ENCODE measurements at places on chromosomes 13 and 19.
A peak's percentile ranks its signal among the peaks of the same experiment; 100 is the strongest.

GRCh38 chr13:95601216-95601615 is 43.3 kb downstream of the DZIP1 start:
- no peak for DNase-seq

DNA sequence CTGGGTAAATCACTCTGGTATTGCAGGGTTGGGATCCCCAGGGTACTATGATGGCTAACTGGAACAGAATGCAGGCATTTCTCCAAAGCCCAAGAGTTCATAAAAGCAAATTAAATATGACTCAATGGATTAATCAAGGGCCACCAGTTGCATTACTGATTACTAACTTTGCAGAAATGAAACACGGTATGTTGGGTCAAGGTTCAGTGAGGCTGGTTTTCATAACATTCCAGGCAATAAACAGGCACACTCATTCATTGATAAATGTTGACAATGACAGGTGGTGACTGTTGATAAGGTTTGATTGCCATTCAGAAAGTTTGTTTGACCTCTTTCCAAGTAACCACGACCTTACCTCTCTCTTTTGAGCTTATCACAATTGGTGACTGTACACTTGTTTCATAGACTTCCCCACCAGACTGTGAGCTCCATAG is 506 bp upstream of the AP1M1 start:
- DNase-seq = no peak

DNA sequence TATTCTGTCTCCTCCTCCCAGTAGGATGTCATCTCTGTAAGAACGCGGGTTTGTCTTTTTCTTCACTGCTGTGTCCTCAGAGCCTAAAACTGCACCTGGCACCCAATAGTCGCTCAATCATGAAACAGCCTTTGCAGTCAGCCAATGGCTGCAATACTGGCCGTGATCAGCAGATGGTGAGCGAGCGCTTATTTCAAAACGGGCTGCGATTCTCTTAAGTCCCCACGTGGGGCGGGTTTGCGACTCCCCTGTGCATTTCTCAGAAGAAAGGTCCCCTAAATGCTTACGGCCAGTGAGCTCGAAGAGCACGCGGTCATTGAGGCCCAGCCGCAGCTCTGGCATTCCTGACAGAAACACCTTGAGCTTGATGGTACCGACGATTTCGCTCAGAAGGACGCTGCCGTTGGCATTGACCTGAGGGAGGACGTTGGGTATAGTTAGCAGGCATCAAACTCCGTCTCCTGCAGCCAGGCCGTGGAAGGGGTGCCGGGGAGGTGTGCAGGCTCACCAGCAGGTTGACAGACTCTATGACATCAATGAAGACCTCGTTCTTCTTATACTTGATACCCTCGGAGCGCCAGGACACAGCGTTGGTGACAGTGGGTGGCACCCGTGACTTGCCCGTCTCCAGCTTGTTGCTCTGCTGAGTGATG is 6.0 kb downstream of the AP1M2 start:
- DNase-seq = peak; percentile 87

- DNase-seq = no peak
Observed at GRCh38 chr19:30309176-30309575, 63.0 kb upstream of the ZNF536 start.

DNA sequence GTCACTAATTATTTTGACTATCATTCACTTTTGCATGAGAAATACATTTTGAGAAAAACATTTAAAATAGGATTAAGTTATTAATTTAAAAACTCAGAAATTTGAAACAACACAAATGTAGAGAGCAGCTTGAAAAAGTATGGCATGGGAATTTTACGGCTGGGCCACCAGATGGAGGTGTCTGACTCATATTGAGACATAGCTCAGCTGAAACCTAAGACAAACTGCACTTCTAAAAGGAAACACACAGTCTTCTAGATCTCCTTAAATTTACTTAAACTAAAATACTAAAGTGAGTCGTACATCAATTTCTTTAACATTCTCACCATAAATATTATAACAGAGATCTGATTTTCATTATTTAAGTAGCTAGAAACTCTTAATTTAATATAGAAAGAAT is 41.9 kb upstream of the POSTN start:
- DNase-seq = no peak

DNA sequence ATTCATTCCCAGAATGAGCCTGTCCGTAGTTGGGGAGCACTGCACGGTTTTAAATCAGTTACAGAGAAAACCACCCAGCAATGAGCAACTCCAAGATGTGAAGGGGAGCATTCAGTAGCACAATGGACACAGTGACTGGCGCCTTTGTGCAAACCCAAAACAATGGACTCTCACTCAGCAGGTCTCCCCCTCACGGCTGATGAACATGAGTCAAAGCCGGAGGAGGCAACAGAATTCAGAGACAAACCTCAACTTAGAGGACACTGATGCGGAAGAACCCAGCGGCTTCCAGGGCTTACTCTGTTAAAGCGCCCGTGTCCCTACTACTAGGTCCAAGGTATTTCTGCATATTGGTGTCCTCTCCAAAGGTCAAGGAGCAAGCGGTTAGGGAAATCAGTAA is 17.7 kb downstream of the PLEKHF1 start:
- no peak for DNase-seq

GRCh38 chr19:47095476-47096099 is 18.0 kb downstream of the ZC3H4 start:
- DNase-seq = no peak

GRCh38 chr13:51595416-51595815 is 11.2 kb downstream of the WDFY2 start:
- DNase-seq = no peak

GRCh38 chr13:49651570-49652354 is 23.5 kb downstream of the ARL11 start:
- no peak for DNase-seq

DNA sequence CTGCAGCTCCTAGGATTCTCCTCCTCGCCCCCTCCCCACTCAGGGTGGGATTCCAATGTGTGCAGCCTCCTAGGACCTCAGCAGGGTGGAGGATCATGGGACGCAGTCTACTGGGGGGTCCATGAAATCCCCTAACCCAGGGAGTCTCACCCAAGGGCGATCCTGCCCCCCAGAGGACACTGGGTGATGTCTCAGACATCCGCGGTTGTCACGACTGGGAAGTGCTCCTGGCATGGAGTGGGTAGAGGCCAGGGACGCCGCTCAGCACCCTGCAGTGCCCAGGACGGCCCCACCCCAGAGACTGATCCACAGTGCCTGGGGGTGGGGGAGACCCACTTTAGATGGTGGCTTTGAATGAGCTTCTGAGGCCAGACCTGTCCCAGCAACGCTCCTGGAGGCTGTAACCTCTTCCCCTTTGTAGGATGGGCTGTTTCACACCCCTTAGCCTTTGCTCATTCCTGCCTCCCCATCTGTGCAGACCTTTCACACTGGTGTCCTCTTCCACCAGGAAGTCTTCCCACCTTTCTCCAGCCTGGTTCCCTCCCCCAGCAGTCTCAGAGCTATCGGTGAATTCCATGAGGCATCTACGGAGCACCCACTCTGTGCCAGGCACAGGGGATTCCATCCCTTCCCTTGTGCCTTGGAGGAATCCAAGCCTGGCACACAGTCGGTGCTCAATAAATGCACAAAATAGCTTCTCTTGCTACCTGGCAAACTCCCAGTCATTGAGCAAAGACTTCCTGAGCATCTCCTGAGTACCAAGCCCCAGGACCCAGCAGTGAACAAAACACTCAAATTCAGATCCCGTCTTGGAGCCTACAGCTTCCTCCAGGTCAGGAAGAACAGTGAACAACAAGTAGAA is 10.5 kb downstream of the SMIM24 start:
- no peak for DNase-seq

DNA sequence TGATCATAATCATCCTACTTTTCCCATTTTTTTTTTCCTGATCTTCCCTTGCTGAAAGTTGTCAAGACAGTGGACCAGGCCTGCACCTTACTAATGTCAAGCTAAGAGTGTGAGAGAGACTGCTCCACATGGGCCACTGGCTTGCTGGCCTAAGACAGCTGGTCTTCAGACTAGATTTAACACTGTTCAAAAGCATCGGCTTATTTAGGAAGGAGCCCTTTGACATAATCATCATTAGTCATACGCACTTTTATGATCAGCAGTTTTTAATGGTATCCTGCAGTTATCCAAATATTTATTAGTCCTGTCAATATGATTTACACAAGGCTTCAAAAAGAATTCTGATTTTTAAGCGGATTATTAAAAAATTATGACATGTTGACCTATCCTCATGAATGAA is 270.6 kb downstream of the DNAJC15 start:
- DNase-seq = no peak

DNA sequence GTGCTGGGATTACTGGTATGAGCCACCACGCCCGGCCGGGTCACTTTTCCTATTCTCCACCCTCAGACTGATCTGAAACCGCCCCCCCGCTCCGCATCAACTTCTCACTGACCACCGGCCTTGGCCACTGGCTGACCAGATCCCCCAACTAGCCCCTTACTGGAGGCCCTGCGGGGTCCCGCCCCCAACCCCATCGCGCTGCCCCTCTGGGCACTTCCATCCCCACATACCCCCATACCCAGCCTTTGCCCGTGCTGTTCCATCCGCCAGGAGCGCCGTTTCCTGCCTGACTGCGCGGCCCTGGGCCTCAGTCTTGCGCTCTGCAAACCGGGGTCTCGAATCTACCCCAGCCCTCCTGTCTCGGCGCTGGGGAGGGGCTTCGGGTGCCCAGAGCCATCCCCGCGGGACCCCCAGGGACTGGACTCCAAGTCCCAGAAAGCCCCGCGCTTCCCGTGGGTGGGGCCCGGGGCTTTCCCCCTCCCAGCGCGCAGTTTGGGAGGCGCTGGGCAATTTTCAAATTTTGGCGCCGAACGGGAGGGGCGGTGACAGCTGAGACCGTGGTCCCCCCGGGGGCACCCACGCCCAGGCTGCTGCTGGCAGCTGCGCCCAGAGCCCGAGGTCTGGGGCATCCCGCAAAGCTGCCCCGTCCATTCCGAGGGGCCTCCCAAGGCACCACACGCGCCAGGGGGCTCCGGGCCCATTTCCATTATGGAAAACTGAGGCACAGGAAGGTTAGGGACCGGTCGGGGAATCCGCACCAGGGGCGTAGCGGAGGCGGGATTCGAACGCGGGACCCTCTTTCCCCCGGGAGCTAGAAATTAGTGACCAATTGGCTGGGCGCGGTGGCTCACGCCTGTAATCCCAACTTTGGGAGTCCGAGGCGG is 5.2 kb upstream of the LMNB2 start:
- peak; percentile 59 for DNase-seq

- DNase-seq = no peak
Observed at GRCh38 chr19:17240062-17240752, 5.5 kb downstream of the NR2F6 start.

DNA sequence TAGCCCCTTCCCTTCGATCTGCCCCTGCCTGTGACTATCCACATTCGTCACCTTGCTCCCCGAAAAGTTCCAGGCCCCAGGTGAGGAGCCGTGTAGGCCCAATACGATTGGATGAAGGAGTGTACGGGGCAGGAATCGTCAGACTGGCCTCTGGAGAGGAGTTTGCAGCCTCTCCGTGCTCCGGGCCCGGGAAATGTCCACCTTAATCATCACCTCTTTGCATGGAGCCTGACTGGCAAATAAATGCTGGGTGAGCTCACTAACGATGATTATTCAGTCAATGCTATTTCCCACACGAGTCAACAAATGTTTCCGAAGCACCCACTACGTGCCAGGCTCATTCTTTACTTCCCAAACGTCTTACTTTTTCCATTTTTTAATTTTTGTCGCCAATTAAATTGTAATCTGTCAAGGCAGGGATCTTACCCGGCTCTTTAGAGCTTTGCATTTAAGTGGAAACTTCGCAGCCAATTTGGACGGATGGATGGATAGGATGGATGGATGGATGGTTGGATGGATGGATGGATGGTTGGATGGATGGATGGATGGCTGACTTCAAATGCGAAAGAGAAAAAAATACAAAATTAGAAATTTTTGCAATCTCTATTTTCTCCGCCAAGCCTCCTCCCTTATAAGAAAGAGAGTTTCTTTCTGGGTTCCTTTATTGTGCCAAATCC is 45.8 kb downstream of the TGDS start:
- DNase-seq = no peak

- no peak for DNase-seq
Observed at GRCh38 chr19:8036434-8037099, 16.0 kb upstream of the CCL25 start.

GRCh38 chr13:93559718-93560117 is 333.1 kb downstream of the GPC6 start:
- DNase-seq = no peak

GRCh38 chr13:76764916-76765315 is 121.3 kb downstream of the KCTD12 start:
- no peak for DNase-seq

- no peak for DNase-seq
Observed at GRCh38 chr13:74409551-74409950, 275.3 kb upstream of the KLF12 start.

DNA sequence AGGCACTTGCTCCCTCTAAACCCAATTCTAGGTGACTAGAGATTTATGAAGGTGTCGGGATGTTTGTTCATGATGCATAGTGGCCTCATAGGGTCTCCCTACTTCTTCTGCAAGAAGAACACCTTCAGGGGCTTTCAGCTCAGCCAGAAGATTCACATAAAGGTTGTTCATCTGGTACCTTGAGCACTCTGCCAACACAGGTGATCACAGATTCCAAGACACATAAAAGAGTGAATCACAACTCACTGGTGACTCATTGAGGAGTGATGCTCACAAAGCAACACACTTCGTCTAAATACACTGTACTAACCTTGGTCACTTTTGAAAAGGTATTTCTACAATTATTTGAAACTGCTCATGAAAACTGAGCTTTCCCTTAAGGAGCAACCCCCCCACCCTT is 6.8 kb upstream of the ZNF324 start:
- DNase-seq = no peak

DNA sequence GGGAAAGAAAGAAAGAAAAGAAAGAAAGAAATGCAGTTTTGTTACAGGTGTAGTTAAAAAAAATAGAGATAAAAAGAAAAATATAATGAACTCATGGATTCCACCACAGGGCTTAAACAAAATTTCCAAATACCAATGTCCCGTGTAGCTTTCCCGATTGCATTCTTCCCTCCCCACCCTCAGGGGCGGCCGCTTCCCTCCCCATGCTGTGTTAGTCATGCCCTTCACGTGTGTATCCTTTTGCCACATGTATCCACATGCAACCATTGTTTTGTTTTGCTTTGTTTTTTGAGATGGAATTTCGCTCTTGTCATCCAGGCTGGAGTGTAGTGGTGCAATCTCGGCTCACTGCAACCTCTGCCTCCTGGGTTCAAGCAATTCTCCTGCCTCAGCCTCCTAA is 3.6 kb upstream of the KMT5C start:
- DNase-seq = no peak

- DNase-seq = no peak
Observed at GRCh38 chr13:100895651-100896050, 221.1 kb upstream of the TMTC4 start.

GRCh38 chr19:49469828-49470614 is 4.0 kb upstream of the FLT3LG start:
- no peak for DNase-seq

DNA sequence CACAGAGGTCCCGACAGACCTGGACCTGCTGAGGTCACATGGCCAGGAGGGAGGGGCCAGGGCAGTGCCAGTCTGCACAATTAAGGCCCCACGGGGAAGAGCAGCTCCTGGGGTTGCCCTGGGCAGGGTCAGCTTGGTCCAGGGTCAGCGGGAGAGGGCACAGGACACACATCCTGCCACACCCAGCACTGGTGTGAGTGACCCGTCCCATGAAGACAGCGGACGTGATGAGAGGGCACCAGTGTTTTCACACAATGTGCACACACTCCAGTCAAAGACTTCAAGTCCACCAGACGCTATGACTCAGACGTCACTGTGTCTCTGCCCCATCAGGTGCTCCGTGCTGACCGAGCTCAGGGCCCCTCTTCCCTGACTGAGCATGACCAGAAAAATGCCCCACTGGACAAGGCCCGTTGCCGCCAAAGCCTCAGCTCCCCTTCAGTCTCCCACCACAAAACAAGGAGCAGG is 4.2 kb downstream of the TMEM259 start:
- no peak for DNase-seq

GRCh38 chr13:60838581-60838980 is 441.6 kb downstream of the TDRD3 start:
- no peak for DNase-seq

Measured in heart left ventricle (tissue), 16 donors.